ENCODE measurements at places on chromosomes 1 and 21.
A peak's percentile ranks its signal among the peaks of the same experiment; 100 is the strongest.

DNA sequence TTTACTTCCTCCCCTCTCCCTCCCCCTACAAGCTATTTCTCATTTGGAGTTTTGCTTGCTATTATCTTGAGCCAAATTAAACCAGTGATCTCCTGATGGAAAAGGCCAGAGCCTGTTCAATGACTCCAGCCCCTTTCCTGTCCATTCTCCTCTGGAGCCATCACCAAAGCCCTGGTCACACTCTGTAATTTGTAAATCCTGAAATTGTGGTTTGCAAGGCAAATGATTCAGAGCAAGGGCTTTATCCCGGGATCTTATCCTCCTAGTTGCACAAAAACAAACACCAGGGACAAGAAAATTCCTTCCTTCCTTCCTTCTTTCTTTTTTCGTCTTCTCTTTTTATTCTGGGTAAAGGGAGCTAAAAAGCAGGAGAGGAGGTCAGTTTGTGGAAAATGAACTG lies 366.1 kb upstream of the ST6GALNAC5 start:
- DNase-seq, result no peak

DNA sequence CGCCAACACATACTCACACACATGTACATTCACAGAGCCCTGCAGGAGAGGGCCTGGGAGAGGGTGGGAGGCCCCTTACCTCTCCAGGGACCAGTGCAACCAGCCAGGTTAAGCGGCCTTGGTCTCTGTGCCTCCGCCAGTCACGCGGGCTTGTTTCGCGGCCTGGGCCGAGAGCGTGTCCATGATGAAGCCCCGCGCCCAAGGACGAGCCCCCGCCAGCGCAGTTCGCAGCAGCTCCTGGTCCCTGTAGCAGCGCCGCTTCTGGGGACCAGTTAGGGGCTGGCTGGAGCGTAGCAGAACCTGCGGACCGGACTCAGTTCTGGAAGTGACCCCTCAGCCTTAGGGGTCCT lies 7.3 kb upstream of the FAM167B start:
- DNase-seq, result no peak

DNA sequence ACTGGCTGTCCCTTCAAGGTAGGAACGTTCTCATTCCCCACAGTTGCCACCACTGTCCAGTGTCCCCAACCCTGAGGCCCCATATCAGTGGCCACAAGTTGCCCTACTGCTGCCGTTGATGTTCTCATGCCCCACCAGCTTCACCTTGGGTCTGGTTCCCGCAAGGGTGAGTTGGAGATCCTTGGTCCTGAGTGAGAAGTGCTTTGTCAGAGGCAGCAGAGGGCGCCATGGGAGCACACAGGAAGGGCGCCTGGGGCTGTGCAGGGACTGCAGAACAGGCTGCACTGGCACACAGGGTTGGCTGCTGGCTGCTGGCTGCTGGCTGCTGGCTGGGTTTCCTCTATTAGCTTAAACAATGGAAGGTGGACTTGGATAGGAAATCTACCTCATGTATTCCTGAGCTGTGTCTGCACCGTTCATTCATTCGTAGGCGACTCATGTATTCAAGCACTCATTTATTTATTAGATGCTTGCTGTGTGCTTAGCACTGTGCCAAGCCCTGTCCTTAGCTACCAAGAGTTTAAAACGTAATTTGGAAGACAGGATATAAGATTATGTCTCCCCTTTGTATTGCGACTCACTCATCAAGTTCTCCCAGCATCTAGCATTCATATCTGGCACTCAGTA lies 2.1 kb upstream of the S100A9 start:
- DNase-seq, result peak; percentile 56

- DNase-seq, result no peak
These were observed 237.1 kb downstream of the SLC45A1 start for GRCh38 chr1:8554956-8555534.

DNA sequence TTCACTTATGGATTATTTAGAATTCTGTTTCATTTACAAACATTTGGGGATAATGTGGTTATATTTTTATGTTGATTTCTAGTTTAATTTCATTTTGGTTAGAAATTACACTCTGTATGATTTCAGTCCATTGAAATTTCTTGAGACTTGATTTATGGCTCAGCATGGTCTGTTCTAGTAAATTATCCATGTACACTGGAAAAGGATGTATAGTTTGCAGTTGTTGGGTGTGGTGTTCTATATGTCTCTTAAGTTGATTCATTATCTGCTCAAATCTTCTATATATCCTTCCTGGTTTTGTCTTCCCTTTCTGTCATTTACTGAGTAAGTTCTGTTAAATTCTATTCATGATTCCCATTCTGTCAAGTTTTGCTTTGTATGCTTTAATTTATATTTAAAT lies 52.3 kb downstream of the RAP1A start:
- DNase-seq, result no peak

DNA sequence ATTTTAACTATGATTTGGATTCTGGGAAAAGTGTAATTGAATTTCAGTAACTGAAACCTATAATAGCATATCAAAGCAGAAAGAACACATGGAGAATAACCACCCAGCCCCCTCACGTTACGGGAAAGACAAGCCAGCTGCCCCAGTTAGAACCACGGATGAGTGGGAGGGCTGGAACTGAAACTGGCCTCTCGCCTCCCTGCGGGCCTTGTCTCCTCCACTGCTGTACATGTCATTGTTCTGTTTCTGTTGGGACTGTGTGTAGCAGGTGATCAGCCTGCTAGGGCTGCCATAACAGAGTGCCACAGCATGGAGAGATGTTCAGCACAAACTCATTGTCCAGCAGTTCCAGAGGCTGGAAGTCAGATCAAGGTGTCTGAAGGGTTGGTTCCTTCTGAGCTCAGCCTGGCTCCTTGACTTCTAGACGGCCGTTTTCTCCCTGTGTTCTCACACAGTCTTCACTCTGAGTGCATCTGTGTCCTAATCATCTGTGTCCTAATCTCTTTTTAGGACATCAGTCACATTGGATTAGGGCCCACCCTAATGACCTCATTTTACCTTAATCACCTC lies 52.4 kb downstream of the MAP3K21 start:
- no peak for DNase-seq

- no peak for DNase-seq
These were observed 22.0 kb upstream of the KCTD3 start for GRCh38 chr1:215545096-215545495.

GRCh38 chr1:168485048-168485447 lies 58.7 kb downstream of the XCL2 start:
- no peak for DNase-seq

- DNase-seq, result no peak
These were observed 6.9 kb upstream of the SYNC start for GRCh38 chr1:32709476-32709875.

DNA sequence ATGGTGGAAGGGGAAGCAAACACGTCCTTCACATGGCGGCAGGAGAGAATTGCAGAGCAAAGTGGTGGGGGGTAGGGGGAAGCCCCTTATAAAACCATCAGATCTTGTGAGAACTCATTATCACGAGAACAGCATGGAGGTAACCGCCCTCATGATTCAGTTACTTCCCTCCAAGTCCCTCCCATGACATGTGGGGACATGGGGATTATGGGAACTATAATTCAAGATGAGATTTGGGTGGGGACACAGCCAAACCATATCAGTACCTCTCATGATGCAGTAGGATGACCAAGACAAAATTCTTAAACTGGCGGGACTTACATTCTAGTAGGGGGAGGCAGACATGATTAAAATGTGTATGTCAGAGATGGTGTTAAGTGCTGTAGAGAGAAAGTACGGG lies 38.8 kb downstream of the WNT4 start:
- no peak for DNase-seq

DNA sequence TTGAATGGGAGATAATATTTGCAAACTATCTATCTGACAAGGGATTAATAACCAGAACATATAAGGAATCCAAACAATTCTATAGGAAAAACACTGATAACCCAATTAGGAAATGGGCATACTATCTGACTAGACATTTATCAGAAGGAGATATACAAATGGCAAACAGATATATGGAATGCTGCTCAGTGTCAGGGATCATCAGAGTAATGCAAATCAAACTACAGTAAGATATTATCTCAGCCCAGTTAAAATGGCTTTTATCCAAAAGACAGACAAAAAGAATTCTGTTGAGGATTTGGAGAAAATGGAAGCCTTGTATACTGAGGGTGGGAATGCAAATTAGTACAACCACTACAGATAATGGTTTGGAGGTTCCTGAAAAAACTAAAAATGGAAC lies 758.0 kb upstream of the B3GALT2 start:
- DNase-seq, result no peak

- no peak for DNase-seq
These were observed 51.0 kb downstream of the AHDC1 start for GRCh38 chr1:27552911-27553420.

- no peak for DNase-seq
These were observed 44.1 kb upstream of the TSPAN2 start for GRCh38 chr1:115133440-115133839.

DNA sequence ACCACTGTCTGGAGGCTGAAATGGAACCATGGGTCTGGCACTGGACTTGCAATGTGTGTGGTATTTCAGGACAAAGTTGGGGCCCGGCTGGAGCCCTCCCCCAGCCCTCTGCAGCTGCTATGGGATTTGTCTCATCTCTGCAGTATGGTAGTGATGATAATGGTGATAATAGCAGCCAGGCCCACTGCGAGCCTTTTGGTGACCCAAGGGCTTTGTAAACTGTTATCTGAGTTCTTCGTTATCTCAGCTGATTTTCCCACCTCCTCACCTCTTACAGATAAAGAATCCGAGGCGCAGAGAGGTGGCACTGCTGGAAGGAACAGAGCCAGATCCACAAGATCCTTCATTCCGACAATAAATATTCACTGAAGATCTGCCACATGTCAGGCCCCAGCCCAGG lies 11.7 kb upstream of the WNT4 start:
- no peak for DNase-seq

DNA sequence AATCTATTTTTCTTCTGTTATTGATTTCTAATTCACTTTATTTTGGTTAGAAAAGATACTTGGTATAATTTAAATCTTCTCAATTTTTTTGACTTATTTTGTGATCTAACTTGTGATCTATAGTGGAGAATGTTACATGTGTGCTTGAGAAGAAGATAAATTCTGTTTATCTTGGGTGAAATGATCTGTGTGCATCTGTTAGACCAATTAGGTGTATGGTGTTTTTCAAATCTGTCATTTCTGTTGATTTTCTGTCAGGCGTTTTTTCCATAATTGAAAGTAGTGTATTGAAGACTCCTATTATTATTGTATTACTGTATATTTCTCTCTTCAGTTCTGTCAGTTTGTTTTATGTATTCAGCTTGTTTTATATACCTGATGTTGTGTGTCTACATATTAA lies 1668.3 kb downstream of the PLA2G4A start:
- no peak for DNase-seq

- no peak for DNase-seq
These were observed 40.9 kb downstream of the CCN1 start for GRCh38 chr1:85621430-85621829.
